ENCODE measurements at places on chromosomes 7 and 10.

GRCh38 chr10:11189582-11190376, 172.1 kb downstream of the CELF2 start:
- no peak for DNase-seq

DNA sequence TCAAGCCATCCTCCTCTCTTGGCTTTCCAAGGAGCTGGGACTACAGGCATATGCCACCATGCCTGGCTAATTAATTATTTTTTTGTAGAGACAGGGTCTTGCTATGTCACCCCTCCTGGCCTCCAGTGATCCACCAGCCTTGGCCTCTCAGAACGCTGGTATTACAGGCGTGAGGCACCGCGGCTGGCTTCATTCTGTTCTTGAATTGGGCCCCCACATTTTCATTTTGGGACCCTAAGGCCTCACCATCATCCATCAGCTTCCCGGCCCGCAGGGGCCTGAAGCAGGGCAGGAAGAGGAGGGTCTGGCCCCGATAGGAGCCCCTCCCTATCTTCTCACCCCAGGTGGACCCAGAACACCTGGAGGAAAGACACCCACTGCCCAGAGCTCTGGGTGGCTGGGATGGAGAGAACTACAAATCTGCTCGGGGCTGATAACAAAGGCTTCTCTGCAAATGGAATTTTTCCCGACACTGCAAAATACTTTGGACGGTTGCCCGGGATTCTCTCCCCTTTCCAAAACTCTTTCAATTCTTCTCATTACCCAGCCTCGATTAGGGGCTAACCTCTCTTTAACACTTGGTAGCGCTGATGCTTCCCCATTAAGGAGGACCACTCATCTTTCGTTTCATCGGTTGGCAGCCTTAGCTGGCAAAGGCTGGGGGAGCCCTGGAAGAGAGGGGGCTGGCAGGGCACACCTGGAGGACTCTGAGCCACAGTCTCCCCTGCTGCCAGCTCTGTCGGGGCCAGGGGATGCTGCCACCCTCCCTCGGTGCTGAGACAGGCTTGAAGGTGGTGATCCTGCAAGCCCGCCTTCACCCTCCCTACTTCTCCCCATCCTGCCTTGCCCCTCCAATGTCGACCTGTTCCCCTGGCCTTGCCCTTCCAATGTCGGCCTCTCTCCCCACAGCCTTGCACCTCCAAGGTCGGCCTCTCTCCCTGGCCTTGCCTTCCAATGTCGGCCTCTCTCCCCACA, 81.0 kb upstream of the GNA12 start:
- DNase-seq = no peak

- no peak for DNase-seq
Observed at GRCh38 chr10:58431903-58432302, 46.7 kb downstream of the TFAM start.

DNA sequence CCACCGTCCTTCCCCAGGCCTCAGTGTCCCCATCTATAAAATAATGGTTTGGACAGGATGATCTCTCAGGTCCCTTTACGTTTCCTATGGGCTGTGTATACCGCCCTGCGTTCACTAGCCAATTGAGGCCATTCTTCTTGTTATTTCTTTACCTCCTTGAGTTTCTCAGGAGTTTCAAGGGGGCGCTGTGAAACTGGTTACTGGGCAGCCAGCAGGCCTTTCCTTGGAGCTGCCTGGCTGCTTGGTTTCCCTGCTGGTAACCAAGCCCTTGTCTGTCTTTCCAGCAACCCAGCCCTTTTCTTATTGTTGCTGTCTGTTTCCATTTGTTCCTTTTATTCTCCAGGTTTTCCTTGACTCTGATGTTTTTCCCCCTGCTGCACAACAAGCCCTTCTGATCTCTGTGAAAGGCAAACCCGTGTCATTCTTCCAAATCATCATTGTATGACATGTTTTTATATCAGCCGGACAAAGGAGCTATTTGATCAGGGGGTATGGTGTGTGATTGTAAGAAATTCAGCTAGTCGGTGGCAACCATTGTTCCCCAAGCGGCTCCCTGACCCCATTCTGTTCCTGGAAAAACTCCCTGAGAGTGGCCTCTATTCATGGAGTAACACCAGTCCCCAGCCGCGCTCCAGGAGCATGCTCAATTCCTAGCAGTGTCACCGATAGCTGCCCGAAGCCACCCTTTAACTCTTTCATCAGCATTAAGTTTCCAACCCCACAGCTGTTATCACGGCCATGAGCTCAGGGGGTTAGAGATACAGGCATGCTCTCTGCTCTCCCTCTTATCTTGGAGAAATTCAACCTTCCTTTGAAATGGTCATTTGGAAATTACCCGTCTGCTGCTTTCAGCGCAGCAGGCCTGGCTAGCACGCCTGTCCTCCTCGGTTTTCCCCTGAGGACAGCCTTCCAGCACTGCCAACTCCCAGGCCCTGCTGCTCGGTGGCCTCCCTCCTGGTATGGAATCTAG, 26.6 kb downstream of the FGF8 start:
- no peak for DNase-seq

DNA sequence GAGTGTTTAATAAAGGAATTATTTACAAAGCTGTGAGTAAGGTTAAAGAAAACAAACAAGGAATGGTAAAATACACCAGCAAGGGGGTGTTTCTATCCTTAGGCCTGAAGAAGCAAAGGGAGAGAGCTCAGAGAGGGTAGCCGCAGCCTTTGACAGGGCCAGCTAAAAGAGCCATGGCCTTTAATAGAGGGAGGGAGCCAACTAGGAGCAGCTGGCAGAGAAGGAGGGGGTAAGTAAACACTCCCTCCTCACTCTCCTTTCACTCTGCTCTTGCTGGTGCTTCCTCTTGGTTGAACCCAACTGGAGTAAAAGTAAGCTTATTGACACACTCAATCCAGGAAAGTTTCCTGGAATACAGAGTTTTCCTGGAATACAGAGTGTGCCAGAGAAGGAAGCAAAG, 87.5 kb downstream of the CH25H start:
- DNase-seq = no peak

- DNase-seq = no peak
Observed at GRCh38 chr10:117014835-117015234, 9.8 kb upstream of the SHTN1 start.

DNA sequence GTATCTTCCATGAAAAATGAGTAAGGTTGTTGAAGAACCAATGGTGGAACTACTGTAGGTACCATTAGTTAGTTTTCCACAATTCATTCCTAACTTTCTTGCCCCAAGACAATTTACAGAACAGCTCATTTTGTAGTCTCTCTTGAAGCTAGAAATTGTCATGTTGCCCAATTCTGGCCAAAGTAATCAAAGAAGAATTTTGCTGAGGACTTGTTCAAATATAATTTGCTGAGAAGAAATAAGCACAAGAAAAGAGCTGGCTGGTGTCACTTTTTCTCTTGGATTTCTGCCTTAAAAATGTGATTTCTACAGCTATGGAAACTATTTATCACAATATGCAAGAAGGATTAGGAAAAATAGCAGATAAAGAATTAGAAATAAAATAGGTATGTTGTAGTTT, 199.2 kb upstream of the SEMA3A start:
- DNase-seq = no peak

DNA sequence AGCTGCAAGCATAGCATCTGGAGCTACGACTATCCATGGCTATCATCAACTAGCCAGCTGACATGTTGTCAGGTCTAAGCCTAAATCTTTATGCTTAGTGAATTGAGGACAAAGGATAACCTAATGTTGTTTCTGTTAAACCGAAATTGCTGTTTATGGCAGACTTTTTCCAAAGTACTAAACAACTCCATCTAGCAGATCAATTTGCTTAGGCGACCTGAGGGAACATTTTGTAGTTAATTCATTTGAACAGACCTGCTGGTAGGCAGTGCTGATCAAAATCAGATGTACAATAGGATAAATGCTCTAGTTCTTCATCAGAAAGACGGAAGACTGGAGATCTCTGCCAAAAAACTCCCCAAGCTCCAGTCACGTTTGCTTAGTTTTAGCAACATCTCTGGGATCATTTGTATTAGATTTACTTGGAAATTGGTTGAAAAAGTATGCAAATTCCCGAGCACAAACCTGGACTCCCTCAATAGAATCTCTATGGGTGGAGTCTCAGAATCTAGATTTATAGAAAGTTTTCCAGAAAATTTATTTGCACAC, 301.6 kb upstream of the NRP1 start:
- no peak for DNase-seq

DNA sequence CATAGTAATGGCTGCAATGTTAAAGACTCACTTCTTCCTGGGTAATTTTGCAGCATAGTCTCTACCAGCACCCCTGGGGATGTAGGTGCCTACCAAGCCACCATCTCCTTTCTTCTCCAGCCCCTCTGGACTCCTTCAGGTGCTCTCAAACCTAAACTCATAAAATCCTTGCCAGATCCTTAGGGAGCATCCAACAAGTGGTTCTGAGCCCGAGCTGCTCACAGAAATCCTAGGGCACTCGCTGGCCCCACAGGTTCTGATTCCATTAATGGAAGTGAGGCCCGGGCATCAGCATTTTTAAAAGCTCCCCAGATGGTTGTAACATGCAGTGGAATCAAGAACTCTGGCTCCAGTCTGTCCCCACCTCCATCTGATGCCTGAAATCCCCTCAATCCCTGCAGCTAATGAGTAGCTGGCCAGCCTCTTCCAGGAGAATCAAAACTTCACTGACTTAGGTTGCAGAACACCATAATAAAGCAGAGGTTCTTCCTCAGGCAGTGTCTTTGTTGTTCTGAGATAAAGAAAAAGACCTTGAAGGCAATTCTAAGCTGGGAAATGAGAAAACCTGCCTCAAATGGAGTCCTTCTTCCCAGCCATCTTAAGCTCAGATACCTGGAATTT, 336.8 kb downstream of the KCNMA1 start:
- no peak for DNase-seq

GRCh38 chr7:35253460-35253709, 515 bp downstream of the TBX20 start:
- DNase-seq = no peak

- DNase-seq = no peak
Observed at GRCh38 chr10:88076027-88076880, 212.8 kb downstream of the PTEN start.

DNA sequence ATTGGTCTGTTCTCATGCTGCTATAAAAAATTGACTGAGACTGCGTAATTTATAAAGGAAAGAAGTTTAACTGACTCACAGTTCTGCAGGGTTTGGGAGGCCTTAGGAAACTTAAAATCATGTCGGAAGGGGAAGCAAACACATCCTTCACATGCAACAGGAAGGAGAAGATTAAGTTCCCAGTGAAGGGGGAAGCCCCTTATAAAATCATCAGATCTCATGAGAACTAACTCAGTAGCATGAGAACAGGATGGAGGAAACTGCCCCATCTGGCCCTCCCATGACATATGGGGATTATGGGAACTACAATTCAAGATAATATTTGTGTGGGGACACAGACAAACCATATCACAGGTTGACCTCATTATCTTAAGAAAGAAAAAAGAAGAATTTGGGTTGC, 134.5 kb downstream of the PPP1R3A start:
- DNase-seq = no peak

- DNase-seq = no peak
Observed at GRCh38 chr10:89399956-89400355, 7.5 kb downstream of the IFIT1 start.

GRCh38 chr10:51768886-51769465, 69.6 kb upstream of the CSTF2T start:
- DNase-seq = no peak

DNA sequence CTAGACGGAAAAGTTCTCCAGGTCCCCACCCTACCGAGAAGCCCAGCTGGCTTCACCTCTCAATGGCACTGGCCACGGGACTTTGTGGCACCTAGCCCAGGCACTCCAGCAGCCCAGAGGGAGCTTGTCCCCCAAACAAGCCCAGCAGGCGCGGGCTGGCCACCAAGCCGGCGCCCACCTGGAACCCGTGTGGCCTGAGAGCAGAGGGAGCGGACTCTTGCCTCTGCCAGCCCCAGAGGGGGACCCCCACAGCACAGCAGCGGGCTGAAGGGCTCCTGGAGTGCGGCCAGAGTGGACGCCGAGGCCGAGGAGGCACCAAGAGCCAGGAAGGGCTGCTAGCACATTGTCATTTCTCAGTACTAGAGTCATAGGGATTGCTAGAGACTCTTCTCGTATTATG, 671.4 kb downstream of the CNTNAP2 start:
- no peak for DNase-seq

GRCh38 chr10:118672766-118673715, 77.6 kb upstream of the PRLHR start:
- DNase-seq = no peak

DNA sequence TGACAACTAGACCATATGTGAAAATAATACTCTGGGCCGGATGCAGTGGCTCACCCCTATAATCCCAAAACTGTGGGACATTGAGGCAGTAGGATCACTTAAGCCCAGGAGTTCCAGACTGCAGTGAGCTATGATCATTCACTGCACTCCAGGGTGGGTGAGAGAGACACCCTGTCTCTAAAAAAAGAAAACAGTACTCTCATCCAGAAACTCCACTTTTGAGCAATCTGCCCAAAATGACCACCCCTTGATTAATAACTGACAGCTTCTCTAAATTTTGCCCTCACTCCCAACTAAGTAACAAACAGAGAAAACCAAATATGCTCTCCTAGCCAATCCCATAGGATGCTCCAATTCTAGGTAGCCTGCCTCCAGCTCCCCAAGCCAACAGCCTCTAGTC, 62.5 kb upstream of the AKR1E2 start:
- DNase-seq = no peak

- DNase-seq = no peak
Observed at GRCh38 chr10:99292159-99292558, 37.0 kb upstream of the CNNM1 start.

- DNase-seq = no peak
Observed at GRCh38 chr10:18497806-18498369, 153.5 kb downstream of the NSUN6 start.

- no peak for DNase-seq
Observed at GRCh38 chr10:74058658-74059057, 60.7 kb downstream of the VCL start.

DNA sequence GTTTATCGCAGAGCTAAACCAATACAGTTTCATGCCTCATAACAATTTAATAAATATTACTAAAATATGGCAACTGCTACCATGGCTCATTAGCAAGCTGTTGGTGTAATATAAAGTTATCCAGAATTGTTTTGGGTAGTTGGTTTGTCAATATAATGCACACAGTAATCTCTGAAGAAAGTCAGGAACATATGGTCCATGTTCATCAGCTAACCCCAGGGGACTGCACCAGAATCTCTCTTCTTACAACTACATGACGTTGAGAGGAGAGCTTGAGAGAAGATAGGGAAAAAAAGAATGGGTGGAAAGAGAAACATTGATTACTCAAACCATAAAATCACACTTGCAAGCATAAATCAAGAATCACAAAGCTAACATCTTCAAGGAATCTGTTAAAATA, 333.7 kb downstream of the NRG3 start:
- no peak for DNase-seq

GRCh38 chr10:101446071-101446470, 92.1 kb downstream of the BTRC start:
- DNase-seq = no peak

DNA sequence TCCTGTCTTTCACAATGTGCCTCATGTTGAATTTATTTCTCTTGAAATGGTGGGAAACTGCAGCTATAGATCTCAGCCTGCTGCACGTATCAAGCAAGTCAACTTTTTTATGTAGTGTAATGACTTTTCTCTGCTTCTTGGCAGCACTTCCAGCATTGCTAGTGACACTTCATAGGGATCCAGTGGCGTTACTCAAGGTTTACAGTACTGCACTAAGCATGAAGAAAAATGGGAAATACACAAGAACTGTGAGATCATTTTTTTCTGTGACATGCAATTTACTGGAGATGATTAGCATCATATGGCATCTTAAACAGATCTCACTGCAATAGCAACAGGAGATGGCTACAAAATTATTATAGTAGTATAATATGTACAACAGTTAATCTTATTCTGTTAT, 90.9 kb downstream of the POLR1F start:
- no peak for DNase-seq

- no peak for DNase-seq
Observed at GRCh38 chr7:4235596-4235995, 446.5 kb upstream of the FOXK1 start.

- DNase-seq = no peak
Observed at GRCh38 chr7:29853072-29853471, 46.8 kb downstream of the WIPF3 start.
